ENCODE measurements at places on chromosomes 5 and 9.

GRCh38 chr5:152465140-152465539 lies 60.1 kb upstream of the NMUR2 start:
- no peak for DNase-seq

GRCh38 chr9:76135902-76136301 lies 245.4 kb downstream of the PCSK5 start:
- no peak for DNase-seq

DNA sequence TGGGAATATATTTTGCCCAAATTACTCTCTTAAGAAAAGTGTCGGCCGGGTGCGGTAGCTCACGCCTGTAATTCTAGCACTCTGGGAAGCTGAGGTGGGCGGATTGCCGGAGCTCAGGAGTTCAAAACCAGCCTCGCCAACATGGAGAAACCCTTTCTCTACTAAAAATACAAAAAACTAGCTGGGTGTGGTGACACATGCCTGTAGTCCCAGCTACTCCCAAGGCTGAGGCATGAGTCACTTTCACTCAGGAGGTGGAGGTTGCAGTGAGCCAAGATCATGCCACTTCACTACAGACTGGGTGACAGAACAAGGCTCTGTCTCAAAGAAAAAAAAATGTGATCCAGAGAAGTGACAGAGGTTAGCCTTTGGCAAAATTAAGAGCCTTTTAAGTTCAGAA lies 26.4 kb upstream of the TMEM171 start:
- DNase-seq: no peak

DNA sequence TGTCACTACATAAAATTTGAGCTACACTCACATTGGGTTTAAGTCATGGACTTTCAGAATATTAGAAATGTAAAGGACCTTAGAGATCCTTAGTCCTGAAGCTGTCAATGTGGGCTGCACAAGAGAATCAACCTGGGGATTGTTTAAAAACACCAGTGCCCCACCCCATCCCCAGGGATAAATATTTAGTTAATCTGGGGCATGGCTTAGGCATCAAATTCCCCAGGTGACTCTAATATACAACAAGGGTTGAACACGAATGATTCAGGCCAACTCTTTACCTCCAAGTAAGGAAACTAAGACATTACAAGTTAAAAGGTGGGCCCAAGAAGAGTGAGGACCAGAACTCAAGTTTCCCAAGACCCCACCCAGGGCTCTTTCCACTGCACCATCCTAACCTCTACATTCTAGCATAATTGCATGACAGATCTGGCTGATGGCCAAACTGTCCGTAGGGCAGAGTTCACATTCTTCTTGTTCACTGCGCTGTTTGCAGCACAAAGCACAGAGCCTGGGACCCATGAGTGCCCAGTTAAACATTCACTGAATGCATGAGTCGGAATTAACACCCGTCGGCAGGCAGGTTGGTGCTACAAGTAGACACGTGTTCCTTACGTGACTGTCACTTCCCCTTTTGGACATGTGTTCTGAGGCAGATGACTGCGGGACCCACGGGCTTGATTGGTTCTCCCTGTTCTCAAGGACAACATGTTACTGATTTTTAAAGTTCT lies 25.2 kb downstream of the CYFIP2 start:
- DNase-seq: no peak

- no peak for DNase-seq
Observed at GRCh38 chr5:82909771-82910170, 167.4 kb downstream of the TMEM167A start.

GRCh38 chr9:120693700-120694008 lies 20.6 kb downstream of the MEGF9 start:
- DNase-seq: no peak

DNA sequence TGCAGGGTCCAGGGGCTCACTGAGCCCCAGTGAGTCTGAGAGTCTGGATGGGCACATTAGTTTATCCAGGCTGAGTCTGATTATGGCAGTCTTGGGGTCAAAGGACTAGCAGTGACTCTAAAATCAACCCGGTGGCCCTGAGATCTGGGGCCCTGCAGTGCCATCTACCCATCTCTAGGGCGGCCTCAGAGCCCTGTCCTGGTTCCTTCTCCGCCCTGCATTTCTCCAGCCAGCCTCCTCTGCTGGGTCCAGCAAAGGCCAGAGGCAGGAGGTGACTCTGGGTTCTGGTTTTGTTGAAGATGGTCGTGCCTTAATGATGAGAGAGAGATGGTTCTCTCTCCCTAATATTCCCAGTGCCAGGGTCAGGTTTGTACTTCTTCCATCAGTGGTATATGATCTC lies 15.0 kb downstream of the DCANP1 start:
- no peak for DNase-seq

DNA sequence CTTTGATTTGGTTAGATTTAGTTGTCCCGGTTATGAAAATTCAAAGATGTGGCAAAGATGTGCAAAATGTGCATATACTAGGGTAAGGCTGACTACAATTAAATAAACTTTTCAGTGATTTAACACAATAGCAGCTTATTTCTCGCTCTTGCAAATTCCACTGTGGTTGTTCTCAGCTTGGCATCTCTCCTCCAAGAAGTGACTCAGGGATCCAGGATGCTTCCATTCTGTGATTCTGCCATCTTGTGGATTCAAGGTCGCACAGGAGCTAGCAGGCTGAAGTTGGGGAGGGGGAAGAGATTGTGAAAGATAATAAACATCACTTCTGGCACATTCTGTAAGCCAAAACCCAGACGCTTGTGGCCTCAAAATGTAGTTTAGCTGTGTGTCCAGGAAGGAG lies 60.1 kb upstream of the TGFBR1 start:
- no peak for DNase-seq

GRCh38 chr5:51860532-51861018 lies 477.3 kb downstream of the ISL1 start:
- DNase-seq: no peak

DNA sequence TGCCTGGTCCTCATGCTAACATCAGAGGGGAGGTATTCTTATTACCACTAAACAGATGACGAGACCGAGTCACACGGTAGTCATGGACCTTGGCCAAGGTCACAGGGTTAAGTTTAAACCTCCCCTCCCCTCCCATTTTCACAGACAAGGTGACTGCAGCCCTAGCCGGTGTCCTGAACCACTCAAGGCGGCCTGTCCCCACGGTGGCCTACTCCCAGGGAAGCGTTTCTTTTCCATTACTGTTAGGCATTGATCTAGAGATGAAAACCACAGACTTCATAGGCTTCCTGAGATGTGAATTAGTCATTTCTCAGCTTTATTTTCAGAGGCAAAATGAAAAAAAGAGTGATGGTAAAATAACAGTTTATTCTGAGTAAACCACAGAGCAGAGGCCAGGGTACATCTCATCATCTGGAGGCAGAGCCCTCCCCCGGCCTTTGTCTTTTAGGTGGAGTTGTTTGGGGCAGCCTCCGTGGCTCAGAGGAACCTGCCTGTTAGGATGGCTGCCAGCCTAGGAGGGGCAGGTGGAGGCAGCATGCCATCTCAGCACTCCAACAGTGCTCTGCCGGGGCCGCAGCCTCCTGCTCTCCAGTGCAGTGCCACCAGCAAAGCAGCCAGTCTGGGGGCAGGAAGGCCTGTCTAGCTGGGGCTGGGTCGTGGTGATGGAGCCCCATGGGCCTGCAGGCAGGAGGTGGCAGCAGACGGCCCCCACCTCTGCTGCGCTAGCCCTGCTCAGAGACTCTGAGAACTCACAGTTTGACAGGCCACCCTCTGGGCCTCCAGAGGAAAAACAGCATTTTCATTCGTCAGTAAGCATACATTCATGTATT lies 71.2 kb downstream of the RAPGEF1 start:
- no peak for DNase-seq

DNA sequence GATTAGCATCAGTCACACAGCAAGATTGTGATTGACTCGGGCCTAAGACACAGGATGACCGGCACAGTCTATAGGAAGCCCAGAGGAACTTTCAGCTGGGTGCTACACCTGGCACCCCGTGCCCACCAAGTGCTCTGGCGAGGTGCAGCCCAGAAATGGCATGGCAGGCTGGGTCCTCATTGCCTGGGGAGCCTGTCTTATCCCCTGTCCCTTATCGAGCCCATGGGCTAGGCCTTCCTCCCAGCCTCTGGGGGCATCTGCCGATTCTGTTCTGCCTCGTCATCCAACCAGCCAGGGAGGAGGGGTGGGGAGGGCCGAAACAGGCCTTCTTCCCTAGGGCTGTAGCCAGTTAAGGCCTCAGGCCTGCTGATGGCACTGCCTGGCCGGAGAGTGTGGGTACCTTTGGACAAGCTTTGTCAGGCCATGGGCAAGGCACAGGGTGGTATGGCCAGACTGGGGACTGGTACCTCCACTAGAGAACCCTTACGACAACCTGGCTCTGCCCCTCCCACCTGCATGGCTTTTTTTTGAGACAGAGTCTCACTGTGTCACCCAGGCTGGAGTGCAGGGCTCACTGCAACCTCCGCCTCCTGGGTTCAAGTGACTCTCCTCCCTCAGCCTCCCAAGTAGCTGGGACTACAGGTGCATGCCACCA lies 1.6 kb downstream of the GRK6 start:
- DNase-seq: no peak

DNA sequence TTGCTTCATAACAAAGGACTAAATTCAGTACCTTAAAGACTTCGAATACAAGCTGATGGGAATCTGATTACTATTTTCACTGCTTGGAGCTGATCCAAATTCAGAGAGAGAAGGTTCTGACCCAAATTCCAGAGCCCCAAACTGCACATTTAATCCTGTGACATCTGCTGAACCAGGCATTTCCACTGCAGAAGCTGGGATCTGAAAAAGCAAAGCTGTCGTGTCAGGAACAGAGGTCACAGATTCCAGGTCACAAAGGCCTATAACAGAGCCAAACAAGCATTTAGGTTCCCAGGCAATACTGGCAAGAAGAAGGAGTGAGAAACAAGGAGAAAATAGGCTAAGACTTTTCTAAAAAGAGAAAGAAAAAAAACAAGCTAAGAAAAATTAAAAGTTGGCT lies 105.3 kb downstream of the UBAP2 start:
- no peak for DNase-seq

DNA sequence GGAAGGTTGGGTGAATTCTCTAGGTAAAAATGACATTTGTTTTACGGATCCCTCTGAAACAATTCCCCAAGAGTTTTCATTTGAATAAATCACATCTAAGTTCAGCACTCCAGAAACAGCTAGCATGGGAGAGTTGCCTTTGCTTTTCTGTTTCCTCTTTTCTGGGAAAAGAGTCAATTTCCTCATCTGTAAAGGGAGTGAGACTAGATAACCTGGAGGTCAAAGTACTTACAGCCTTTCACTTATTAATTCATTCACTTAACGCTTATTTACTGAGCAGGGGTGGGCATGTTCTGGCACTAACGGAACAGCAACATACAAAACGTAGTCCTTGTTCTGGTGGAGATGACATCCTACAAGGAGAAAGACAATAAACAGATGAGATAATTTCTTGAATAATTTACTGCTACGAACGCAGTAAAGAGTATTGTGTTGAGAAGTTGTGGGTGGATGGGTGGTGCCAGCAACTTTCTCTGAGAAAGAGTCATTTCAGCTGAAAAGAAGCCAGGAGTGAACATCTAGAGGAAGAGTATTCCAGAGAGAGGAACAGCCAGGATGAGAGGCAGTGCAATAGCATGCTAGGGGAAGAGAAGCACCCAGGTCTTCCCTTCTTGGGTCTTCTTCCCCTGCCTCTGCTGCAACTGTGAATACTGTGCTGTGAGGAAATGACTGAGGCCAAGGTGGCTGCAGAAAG lies 335.6 kb downstream of the ZSWIM6 start:
- no peak for DNase-seq

DNA sequence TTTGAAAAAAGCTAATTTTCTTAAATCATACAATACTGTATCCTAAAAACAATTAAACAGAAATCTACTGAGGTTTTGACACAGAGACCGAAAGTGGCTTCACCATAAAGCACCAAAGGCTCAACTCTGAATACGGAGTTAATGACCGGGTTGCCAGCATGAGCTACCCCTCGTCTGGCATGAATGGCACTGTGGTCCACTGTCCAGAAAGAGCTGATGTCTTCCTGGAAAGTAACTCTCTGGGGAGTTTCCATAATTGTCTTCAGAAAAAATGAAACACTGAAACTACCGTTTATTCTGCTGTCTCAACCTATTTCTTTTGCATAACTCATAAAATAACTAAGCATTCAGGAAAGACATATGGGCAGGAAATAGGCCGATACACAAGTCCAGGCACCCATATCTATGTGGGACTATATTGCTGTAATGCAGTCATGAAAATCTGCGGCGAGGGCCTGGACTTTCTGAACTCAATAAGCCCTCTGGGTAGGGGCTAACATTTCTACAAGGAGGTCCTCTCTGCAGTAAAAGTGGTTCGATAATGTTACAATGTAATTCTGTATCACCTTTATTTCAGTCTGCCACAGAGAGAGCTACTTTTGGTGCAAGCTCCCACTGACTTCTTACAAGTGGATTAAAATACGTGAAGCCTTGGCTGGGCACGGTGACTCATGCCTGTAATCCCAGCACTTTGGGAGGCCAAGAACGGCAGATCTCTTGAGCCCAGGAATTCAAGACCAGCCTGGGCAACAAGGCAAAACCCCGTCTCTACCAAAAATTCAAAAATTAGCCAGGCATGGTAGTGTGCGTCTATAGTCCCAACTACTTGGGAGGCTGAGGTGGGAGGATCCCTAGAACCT lies 52.4 kb downstream of the ANKH start:
- no peak for DNase-seq

GRCh38 chr9:38079461-38080031 lies 10.5 kb upstream of the SHB start:
- DNase-seq: no peak

DNA sequence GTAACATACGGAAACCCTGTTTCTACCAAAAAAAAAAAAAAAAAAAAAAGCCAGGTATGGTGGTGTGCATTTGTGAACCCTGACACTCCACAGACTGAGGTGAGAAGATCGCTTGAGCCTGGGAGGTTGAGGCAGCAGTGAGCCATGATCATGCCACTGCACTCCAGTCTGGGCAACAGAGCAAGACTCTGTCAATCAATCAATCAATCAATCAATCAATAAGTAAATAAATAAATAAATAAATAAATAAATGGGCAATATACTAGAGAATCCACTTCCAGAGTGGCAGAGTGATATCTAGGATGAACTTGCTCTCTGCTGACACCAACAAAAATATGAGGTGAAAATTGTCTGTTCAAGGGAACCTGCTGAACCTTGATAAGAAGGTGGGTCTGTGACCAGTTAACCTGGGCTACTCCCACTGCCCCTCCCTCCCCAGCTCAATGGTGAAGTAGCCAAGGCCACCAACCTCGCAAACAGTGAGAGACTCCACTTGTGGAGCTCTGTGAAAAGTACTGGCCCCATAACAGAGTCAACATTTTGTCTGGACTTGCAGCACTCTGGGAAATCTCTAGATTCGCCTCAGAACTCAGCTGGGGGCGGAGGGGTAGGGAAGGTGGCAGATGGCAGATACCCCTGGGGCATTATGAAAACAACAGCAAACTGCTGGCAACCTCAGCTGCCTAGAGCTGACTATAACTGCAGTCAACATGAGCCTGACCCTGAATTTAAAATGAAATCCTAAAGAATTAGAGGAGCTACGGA lies 163.7 kb downstream of the ROR2 start:
- no peak for DNase-seq

GRCh38 chr5:61275841-61276240 lies 56.2 kb upstream of the ZSWIM6 start:
- DNase-seq: no peak

Measured in NCI-H748 treated with DMSO at 0.1 percent for 48 hours (cell line).